ENCODE measurements at places on chromosomes 16 and 17. TPM values are rescaled to one million over a fixed set of nuclear protein-coding genes. Genes with fewer than 3 reads are reported as not detected.

- DNase-seq = no peak
Measured at GRCh38 chr17:31408586-31408985, 17.1 kb downstream of the RAB11FIP4 start.

PPY gene
- polyA plus RNA-seq = not detected

BRD7 gene
- 47.8 TPM for polyA plus RNA-seq

GRCh38 chr16:15777533-15778203 lies 79.2 kb downstream of the MYH11 start:
- no peak for DNase-seq

DNA sequence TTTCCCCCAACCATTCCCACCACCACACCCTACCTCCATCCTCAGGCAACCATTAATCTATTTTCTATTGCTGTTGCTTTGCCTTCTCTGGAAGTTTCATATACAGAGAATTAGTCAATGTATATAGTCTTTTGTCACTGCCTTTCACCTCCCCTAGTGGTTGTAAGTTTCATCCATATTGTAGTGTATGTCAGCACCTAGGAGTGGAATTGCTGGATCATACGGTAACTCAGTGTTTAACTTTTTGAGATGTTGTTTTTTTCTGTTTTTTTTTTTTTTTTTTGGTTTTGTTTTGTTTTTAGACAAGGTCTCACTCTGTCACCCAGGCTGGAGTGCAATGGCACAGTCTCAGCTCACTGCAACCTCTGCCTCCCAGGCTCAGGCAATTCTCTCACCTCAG lies 16.9 kb downstream of the EEF2K start:
- no peak for DNase-seq

DNA sequence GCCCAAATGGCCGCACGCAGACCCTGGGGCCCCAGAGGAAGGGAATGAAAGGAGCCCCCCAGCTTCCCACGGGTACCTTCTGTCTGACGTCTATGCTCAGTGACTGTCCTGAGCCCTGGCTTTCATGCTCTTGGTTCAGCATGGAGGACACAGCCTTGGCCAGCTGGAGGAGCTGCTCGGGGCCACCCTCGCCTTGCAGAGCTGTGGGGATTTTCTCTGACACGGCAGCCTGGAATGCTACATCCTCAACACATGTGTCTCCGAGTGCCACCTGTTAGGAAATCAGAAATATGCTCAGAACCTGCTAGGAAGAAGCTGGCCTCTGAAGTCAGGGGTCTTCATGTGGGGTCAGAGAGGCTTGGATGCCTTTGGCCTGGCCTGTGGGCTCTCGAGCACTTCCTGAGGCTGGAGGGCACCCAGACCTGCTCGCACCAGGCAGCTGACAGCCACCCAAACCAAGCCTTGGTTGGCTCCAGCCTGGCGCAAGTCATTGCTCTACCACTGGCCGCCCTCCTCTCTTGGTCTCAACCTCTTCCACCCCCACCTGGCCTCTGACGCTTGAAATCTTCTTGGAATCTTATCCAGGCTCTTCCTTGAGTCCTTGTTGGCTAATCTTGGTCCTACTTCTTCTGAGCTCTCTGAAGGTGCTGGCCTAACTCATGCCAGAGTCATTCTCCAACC lies 63.7 kb upstream of the BCO1 start:
- peak; percentile 57 for DNase-seq

- DNase-seq = peak; percentile 36
Measured at GRCh38 chr17:78300962-78301820, 58.7 kb downstream of the SOCS3 start.

- no peak for DNase-seq
Measured at GRCh38 chr17:37358098-37358829, 17.5 kb upstream of the C17orf78 start.

KRTAP1-1 gene
- not detected for polyA plus RNA-seq

TTYH2 gene
- polyA plus RNA-seq = 3.7 TPM

GRCh38 chr16:56987692-56988091 lies 1.7 kb upstream of the NLRC5 start:
- no peak for DNase-seq

GRCh38 chr17:72602517-72603419 lies 481.9 kb downstream of the SOX9 start:
- DNase-seq = no peak

TMEM88 gene
- polyA plus RNA-seq = 0.45 TPM

GRCh38 chr17:38595892-38596291 lies 9.9 kb downstream of the SRCIN1 start:
- no peak for DNase-seq

SLC5A10 gene
- polyA plus RNA-seq = 0.04 TPM

DNA sequence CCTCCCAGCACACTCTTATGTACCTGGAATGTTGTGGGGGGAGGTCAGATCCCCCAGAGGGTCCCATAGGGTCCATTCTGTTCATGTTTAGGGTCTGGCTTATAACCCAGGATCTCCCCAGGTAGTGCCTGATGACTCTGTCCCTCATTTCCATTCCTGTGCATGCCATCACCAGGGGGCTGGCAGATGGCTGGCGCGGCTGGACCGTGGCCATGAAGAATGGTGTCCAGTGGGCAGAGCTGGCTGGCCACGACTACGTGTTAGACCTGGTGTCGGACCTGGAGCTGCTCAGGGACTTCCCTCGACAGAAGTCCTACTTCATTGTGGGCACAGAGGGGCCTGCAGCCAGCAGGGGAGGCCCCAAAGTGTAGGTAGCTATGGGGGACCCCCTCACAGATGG lies 35.0 kb upstream of the ALKBH5 start:
- DNase-seq = no peak

- DNase-seq = no peak
Measured at GRCh38 chr16:9521749-9522370, 430.4 kb downstream of the HAPSTR1 start.

DNA sequence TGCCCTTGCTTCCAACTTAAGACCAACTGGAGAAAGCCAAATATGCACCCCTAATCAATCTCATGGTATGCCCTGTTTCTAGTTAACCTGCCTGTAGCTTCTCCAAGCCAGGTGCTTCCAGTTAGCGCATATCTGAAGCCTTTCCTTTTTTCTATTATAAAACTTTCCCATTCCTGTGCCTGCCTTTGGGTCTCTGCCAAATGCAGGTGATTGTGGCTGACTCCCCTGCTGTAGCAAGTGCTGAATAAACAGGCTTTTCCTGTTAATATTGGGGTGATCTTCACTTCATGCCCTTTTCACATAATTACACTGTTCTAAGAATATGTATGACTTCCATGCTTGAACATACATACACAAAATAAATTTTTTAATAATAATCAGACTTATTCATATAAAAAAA lies 207.4 kb downstream of the TANC2 start:
- no peak for DNase-seq

DNA sequence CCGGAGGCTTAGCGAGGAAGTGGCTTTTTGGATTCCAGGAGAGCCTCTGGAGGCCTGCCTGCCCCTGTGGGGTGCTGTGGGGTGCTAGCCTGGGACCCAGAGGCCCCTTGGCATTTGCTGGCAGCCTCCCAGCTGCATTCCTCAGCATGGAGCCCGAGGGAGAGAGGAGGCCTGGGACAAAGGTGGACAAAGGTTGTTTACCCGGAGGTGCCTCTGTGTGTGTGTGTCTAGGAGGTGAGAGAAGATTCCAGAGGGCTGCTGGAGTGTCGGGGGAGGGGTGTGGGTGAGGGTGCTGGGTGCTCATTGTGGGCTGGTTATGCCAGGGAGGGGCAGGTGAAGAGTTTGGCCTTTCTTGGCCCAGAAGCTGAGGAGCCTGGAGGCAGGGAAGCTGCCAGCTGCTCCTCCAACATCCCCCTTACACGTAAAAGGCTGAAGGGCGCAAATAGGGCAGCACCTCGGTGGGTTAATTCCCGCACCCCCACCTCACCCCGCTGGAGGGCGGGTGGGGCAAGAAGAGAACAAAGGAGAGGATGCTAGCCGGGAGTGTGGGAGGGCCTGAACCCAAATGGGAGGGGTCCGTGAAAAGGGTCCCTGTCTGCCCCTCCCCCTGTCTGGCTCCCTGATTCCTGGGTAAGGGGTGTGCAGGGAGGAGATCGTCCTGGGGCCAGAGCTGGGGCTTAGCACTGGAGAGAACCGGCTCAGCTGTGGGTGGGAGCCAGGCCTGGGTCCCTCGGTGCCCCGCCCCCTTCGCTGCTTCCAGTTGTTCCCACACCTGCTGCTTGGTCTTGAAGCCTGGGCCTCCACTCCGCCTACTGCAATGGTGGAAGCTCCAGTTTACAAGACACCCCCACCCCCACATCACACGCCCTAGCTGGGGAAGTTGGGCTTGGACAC lies 9.9 kb downstream of the HEXIM2 start:
- DNase-seq = peak; percentile 79

SPN gene
- 0.07 TPM for polyA plus RNA-seq

DNA sequence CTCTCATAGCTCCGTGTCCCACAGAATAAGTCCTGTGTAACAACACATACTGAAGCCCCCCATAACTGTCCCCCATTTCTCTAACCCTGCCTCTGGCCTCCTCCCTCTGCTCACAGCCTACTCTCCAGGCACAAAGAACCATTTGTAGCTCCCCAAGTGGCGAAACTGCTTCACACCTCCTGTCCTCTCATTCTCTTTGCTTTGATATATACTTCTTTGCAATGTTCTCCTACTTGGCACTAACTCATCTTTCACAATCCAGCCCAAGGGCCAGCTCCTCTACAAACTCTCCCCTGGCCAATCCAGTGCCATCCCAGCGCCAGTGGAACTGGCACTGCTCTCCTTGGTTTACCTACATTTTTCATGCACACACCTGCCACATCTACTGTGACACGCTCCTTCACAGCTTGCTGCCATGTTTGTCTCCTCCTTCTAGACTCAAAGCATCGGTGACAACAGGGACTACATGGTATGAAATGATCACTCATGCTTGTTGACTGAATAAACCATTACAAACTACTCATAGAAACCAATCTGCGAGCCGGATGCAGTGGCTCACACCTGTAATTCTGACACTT lies 12.8 kb downstream of the CYTH1 start:
- no peak for DNase-seq

DNA sequence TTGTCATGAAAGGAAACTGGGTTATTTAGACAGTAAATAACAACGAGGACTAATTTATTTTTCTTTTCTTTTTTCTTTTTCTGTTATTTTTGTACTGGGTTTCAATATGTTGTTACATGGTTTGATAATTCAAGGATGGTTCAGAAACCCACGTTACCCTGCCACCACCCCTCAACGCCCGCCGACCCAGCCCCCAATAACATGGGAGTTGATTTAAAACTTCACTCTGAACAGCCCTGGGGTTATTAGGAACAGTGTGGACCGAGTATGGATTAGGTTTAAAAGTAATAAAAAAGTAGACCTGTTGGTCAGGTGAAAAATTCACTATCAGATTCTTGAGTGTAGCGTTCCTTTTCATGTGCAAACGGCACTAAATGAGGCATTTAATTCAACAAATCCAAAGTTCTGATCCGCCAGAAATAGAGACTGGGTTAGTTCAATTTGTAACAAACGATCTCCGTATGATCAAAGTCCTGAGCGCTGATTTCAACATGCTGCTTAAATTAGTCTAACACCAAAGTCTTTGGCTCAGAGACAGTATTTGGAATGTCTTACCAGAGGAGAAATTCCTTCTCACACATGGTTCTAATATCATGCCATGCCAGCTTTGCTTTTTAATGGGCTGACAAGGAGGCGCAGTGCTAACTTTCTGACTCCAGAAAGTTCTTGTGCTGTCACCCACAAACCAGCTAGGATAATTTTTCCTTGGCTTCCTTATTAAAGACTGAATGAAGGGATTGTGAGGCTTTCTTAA lies 173.1 kb upstream of the IRX3 start:
- no peak for DNase-seq

DNA sequence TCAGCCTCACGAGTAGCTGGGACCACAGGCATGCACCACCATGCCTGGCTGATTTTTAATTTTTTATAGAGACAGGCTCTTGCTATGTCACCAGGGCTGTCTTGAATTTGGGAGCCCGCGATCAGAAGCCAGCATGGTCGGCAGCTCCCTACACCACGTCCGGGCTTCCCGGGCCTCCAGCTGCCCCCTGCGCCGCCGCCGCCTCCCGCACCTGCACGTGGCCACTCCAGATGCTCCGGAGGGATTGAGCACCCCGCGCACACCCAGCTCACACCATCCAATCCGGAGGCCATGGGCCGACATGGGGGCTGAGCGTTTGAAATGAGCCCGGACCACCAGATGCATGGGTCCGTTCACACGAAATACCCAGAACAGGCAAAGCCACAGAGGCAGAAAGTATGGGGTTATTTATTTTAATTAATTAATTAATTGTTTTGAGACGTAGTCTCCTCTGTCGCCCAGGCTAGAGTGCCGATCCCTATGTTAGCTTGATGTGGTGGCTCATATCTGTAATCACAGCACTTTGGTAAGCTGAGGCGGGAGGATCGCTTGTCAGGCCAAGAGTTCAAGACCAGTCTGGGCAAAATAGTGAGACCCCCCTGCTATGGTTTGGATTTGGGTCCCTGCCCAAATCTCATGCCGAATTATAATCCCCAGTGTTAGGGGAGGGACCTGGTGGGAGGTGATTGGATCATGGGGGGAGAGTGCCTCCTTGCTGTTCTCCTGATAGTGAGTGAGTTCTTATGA lies 17.1 kb upstream of the PDXDC1 start:
- DNase-seq = no peak

CD300H gene
- polyA plus RNA-seq = not detected

GRCh38 chr17:72126575-72127486 lies 6.0 kb downstream of the SOX9 start:
- DNase-seq = peak; percentile 61

GRCh38 chr16:86768228-86768791 lies 190.0 kb downstream of the FOXL1 start:
- DNase-seq = no peak

- no peak for DNase-seq
Measured at GRCh38 chr17:39209317-39210092, 9.4 kb downstream of the RPL19 start.

DNA sequence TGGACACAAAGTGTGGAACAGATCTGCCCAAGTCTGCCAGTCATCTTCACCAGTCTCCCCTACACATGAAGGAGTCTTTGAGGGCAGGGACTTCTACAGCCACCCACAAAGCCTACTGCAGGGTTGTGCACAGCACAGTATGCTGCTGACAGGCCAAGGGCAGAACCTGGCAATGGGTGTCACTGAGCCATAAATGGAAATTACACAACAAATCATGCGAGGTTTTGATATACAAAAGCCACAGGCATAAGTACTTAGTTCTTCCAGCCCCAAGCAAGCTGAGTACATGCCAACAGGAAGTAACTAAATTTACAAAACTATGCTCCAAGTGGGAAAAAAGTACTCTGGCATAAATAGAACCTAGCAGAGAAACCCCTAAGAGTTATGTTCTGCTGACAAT lies 7.8 kb upstream of the PSMC3IP start:
- DNase-seq = no peak

IRX3 gene
- polyA plus RNA-seq = 2.7 TPM
